ENCODE measurements at places on chromosomes 3 and 15.

DNA sequence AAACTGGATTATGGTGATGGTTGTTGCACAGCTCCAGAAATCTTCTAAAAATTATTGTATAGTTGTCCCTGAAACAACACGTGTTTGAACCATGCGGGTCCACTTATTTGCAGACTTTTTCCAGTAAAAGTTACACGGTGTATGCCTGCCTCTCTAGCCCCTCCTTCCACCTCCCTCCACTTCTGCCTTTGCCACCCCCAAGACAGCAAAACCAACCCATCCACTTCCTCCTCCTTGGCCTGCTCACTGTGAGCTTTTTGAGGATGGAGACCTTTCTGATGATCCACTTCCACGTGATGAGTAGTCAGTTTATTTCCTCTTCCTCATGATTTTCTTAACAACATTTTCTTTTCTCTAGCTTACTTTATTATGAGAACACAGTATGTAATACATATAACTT, 5.4 kb downstream of the CYFIP1 start:
- no peak for DNase-seq

DNA sequence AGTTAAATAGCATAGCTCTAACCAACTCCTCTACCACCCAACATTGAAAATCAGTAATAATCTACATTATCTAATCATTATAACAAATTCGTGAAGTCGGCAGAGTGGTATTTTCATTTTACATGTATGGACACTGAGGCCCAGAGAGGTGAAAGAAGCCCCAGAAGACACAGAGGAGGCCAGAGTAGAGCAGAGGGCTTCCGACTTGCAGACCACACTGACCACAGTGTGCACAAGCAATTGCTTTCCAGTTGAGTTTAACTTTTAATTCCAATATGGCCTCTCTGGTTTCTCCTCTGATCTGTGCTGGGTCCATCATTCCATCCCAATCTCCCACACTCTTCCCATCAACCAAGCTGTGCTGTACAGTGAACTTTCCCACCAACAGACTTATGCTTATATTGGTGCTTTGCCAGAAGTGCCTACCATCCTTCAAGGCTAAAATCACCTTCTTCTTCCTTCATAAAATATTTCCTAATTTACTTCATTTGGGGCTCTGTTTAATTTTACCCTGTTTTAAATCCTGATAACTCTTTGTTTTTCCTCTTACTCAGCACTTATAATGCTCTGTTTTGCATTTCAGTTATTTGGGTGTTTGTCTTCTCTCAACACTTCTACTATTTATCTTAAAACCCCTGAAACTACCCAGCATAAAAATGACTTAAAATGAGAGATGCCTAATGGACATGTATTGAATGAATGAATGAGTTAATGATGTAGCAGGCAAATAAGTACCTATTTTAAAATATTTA, 81.8 kb upstream of the TNFSF10 start:
- DNase-seq = no peak

- DNase-seq = no peak
Observed at GRCh38 chr15:88491158-88491557, 23.6 kb downstream of the MRPS11 start.

DNA sequence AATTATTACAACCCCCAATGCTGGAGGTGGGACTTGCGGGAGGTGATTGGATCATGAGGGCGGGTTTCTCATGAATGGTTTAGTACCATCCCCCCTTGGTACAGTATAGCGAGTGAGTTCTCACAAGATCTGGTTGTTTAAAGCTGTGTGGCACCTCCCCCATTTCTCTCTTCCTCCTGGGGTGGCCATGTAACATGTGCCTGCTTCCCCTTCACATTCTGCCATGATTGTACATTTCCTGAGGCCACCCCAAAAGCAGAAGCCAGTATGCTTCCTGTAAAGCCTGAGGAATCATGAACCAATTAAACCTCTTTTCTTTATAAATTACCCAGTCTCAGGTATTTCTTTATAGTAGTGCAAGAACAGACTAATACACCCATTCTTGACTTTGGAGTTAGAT, 20.3 kb upstream of the PROK2 start:
- DNase-seq = no peak

DNA sequence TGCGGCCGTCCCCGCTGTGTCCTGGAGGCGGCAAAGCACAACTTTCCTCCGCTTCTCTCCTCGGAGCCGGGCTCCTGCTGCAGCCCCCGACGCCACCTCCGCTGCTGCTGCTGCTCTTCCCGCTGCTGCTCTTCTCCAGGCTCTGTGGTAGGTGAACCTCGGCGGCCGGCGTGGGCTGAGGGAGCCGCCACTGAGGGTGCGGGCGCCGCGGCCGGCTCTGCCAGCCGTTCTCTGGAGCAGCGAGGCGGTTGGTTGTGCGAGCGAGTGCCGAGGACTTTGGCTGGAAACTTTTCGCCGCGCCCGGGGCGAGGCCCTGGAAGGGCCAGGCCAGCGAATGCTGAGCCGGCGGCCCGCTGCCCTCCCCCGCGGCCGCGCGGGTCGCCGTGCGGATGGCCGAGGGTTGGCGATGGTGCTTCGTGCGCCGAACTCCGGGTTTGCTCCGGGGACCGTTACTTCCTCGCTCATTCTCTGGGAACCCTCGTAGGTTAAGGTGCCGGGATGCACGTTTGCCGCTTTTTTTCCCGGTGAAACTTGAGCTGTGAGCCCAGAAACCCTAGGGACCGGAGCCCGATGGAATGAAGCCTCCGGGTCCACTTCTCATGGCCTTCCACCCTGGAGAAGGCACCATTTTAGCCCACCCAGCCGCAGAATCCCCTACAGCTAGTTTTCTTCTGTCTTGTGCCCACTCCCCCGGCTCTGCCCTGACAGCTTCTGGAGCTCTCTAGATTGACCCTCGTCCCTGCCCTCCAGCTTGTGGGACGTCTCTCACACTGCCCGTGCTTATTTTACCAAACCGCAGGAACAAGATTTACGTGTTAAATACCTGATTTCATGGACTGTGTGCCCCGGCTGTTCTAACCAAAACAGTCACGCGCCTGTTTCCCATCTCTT, 660 bp downstream of the NECTIN3 start:
- DNase-seq = no peak

- no peak for DNase-seq
Observed at GRCh38 chr3:148823026-148823425, 4.6 kb upstream of the CPB1 start.

DNA sequence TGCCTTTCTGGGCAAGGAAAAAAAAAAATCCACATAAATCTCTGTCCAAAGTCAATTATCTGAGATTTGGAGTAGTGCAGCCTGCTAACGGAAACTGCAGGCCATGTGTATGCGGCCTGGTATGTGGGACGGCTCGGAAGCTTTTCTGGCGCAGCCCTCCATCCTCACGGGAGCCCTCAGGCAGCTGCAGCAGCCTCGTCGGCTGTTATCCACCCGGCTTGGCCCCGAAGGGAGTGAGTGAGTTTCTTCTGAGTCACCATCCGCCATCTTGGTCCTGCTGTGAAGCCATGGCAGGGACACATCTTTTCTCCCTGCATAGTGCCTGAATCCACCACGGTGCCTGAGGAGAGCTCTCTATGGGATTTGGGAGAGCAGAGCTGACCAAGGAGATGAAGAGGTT, 62.8 kb downstream of the POLR2M start:
- no peak for DNase-seq

- DNase-seq = peak; percentile 99
Observed at GRCh38 chr3:192879346-192880031, 38.2 kb downstream of the MB21D2 start.

DNA sequence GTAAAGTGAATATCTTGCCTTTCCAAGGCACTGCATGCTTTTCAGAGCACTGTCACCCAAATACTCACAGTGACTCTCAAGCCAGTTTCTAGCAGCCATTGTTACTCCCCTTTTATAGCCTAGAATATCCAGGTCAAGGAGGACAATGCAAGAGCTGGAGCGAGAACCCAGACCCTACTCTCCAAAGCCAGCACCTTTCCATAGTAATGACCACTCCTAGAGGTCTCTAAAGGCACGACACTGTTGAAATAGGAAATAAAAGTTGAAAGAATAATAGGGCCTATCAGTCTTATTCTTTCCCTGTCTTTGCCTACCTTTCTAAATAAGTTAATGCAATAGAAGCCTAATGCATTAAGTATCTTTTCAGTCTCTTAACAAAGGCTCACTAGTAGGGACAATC, 33.6 kb upstream of the DUT start:
- peak; percentile 26 for DNase-seq
